ENCODE measurements at places on chromosomes 2 and 18. TPM values are rescaled to one million over a fixed set of nuclear protein-coding genes. Genes with fewer than 3 reads are reported as not detected.
A peak's percentile ranks its signal among the peaks of the same experiment; 100 is the strongest.

ST6GAL2 gene
- not detected for total RNA-seq

DNA sequence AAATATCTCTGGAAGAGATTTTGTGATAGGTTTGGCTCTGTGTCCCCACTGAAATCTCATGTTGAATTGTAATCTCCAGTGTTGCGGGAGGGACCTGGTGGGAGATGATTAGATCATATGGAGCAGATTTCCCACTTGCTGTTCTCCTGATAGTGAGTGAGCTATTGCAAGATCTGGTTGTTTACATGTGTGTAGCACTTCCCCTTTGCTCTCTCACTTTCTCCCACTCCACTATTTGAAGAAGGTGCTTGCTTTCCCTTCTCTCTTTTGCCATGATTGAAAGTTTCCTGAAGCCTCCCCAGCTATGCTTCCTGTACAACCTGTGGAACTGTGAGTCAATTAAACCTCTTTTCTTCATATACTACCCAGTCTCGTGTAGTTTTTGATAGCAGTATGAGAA lies 97.0 kb upstream of the FN1 start:
- H3K27ac ChIP-seq: no peak overlapping the region
- H3K4me3 ChIP-seq: no peak overlapping the region
- no peaks in the 10 kb centered on the region for H3K4me1 ChIP-seq
- DNase-seq: no peak
- H3K36me3 ChIP-seq: no peaks in the 10 kb centered on the region

DNA sequence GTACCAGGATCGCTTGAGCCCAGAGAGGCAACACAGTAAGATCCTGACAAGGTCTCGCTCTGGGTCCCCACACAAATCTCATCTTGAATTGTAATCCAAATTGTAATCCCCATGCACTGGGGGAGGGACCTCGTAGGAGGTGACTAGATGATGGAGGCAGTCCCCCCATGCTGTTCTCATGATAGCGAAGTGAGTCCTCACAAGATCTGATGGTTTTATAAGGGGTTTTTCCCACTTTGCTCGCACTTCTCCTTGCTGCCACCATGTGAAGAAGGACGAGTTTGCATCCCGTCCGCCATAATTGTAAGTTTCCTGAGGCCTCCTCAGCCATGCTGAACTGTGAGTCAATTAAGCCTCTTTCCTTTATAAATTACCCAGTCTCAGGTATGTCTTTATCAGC lies 46.0 kb upstream of the SERTAD2 start:
- no peaks in the 10 kb centered on the region for H3K27me3 ChIP-seq
- H3K4me3 ChIP-seq: no peak overlapping the region

DNA sequence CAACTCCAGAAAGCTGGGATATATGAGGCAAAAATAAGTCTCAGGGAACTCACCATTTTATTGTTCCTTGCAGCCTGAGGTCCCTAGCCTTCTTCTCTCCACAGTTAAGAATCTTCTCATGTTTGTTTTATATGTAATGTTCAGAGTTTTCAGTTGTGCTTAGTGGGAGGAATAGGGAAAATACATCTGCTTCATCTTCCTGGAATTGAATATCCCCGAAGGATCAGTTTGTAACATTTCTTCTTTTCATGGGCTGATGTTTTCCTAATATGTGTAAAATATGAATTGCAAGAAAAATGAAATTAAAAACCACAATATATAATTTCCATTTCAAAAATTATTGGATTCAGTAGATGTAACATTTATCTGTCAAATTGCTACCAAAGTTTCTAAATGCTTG lies 8.0 kb downstream of the GALNT1 start:
- H3K4me3 ChIP-seq: no peak overlapping the region
- peaks cover 20% of the 10 kb centered on the region for H3K36me3 ChIP-seq
- H3K27me3 ChIP-seq: no peaks in the 10 kb centered on the region
- DNase-seq: no peak
- no peak overlapping the region for H3K27ac ChIP-seq
- peaks cover 5% of the 10 kb centered on the region for H3K4me1 ChIP-seq

NGEF gene
- total RNA-seq: not detected

DNA sequence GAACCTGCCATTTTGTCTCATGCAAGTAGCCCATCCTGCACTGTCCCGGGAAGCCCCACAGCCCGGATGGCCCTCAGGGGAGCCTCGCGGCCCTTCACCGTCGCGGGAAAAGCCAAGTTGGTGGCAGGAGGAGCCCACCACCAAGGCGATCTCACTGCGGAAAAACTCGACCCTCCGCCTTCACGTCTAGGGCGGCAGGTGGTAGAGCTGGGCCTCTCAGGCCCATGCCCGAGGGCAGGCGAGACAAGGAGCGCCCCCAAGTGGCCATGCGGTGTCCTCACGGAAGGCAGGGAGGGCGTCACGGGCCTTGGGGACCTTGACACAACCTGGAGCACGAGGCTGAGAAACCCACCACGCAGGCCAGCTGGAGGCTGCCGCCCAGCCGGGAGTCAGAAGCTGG lies 34.8 kb upstream of the SKA1 start:
- DNase-seq: no peak
- peaks cover 1% of the 10 kb centered on the region for H3K27me3 ChIP-seq
- no peak overlapping the region for H3K27ac ChIP-seq
- no peak overlapping the region for H3K4me3 ChIP-seq
- H3K4me1 ChIP-seq: no peaks in the 10 kb centered on the region

ARHGEF33 gene
- total RNA-seq: 0.08 TPM

GRCh38 chr2:13669607-13670006 lies 952.9 kb downstream of the TRIB2 start:
- no peak overlapping the region for H3K27ac ChIP-seq
- no peak for DNase-seq
- H3K27me3 ChIP-seq: no peaks in the 10 kb centered on the region
- H3K36me3 ChIP-seq: no peaks in the 10 kb centered on the region
- H3K4me1 ChIP-seq: no peaks in the 10 kb centered on the region

UGT1A10 gene
- total RNA-seq: not detected

C2orf66 gene
- total RNA-seq: 0.13 TPM

DNA sequence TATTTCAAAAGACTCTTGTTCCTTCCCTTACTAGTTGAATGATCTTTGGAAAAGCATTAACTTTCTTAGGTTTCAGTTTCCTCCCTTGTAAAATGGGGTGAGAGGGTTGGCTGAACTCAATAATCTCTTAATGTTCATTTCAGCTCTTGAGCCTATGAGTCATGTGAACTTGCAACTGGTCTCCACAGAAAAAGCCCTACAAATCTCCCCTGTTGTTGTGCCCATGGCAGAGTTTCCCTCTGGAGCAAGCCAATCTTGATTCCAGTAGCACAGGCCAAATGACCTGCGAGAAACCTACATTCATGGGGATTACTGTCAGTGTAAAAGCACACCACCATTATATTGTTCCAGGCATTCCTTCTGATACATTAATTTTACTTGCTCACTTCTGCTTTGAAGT lies 388.9 kb downstream of the ALK start:
- H3K27ac ChIP-seq: no peak overlapping the region
- DNase-seq: no peak
- no peak overlapping the region for H3K4me3 ChIP-seq
- no peaks in the 10 kb centered on the region for H3K27me3 ChIP-seq

DNA sequence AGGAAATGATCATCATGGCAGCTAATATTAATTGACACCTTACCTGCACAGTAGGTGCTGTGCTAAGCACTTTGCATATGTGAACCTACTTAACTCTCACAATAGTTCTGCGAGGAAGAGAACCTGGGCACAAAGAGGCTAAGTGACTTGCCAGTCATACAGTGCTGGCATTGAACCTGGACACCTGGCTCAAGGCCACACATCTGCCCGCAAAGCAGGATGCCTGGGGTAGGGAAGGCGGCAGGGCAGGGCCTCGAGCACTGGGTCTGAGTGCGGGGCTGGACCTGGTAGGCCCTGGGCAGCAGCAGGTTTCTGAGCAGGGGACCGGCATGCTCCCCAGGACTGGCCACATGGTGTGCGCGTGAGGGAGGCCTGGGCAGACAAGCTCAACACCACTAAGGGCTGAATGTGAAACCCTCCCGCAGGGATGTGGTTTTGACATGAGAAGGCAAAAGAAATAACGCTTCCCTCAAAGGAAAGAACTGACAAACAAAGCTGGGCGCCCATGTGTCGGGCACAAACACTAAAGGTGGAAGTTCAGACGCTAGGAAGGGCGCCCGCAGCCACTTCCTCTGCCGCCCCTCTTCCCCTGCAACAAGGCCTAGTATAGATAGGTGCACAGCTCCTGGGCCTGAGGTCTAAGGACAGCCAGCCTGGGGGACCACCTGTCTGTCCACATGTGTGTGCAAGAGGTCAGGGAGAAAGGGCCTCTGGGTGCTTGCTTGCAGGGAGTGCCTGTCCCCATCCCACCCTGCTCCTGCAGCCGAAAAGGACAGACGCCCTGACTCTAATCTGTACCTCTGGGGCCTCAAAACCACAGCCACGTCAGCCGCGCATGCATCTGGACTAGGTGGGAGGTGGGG lies 92.5 kb downstream of the ZFP36L2 start:
- peak overlapping the region; percentile 100 for H3K27ac ChIP-seq
- H3K27me3 ChIP-seq: no peaks in the 10 kb centered on the region

- no peaks in the 10 kb centered on the region for H3K4me1 ChIP-seq
- no peaks in the 10 kb centered on the region for H3K27me3 ChIP-seq
- H3K27ac ChIP-seq: no peak overlapping the region
- H3K36me3 ChIP-seq: no peaks in the 10 kb centered on the region
- no peak overlapping the region for H3K4me3 ChIP-seq
Observed at GRCh38 chr2:11564816-11565567, 31.1 kb downstream of the GREB1 start.

DNA sequence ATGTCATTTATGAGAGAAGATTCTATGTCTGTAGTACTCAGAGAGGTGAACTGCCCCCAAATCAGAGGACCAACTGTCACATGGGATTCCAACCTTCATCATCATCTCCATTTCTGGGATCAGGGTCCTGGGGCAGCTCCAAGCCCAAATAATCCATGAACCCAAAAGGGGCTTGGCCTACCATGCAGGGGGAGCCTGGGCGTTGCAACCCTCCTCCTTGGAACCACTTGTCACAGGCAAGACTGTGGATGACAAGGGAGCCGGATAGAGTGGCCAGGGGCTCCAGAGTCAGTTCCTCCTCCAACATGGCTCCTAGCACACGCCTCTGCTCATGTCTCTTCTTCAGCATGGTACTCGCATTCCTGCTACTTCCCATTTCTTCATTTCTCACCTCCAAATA lies 7.9 kb downstream of the CTLA4 start:
- H3K27me3 ChIP-seq: no peaks in the 10 kb centered on the region
- no peak for DNase-seq
- H3K4me3 ChIP-seq: no peak overlapping the region
- peaks cover 66% of the 10 kb centered on the region for H3K4me1 ChIP-seq

EPHA4 gene
- total RNA-seq: 1.5 TPM

- H3K36me3 ChIP-seq: peaks cover 4% of the 10 kb centered on the region
- H3K27ac ChIP-seq: peak overlapping the region; percentile 5
- peak overlapping the region; percentile 50 for H3K4me3 ChIP-seq
- H3K27me3 ChIP-seq: peaks cover 46% of the 10 kb centered on the region
- H3K4me1 ChIP-seq: peaks cover 31% of the 10 kb centered on the region
Observed at GRCh38 chr2:37376421-37377186, 32.2 kb downstream of the QPCT start.

GRCh38 chr2:197261808-197262226 lies 48.8 kb downstream of the ANKRD44 start:
- H3K4me3 ChIP-seq: peak overlapping the region; percentile 30
- no peak for DNase-seq
- H3K27me3 ChIP-seq: no peaks in the 10 kb centered on the region
- peak overlapping the region; percentile 73 for H3K27ac ChIP-seq

DNA sequence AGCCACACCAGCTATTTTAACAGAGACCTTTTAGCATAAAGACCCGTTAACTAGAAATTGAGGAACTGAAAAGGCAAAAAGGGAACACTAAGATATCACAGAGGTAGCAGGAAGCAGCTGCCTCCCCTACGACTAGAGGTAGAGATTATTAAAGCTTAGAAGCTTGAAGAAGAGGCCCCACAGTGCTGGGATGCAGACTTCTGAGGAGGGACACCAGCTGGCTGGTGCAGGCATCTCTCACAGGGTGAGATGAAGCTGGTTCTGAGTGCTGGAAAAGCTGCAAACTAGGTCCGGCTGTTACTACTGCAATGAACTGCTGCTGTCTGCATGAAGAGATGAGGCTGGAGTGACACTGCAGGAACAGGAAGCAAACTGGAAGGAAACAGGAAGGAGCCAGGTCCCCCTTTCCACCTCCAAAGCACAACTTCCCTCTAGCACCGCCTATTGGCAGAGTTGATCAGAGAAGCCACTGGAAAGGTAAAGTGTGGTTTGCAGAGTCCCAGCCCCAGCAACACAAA lies 61.2 kb upstream of the MRPS9 start:
- H3K4me1 ChIP-seq: peaks cover 9% of the 10 kb centered on the region
- H3K27me3 ChIP-seq: no peaks in the 10 kb centered on the region
- no peaks in the 10 kb centered on the region for H3K36me3 ChIP-seq
- no peak overlapping the region for H3K4me3 ChIP-seq
- H3K27ac ChIP-seq: no peak overlapping the region
- peak; percentile 26 for DNase-seq

- no peaks in the 10 kb centered on the region for H3K36me3 ChIP-seq
- no peak overlapping the region for H3K27ac ChIP-seq
- no peak overlapping the region for H3K4me3 ChIP-seq
- no peak for DNase-seq
- H3K4me1 ChIP-seq: no peaks in the 10 kb centered on the region
Observed at GRCh38 chr2:108257757-108258331, 18.1 kb downstream of the SULT1C3 start.

- H3K36me3 ChIP-seq: peaks cover 73% of the 10 kb centered on the region
- H3K4me3 ChIP-seq: no peak overlapping the region
- H3K4me1 ChIP-seq: peaks cover 8% of the 10 kb centered on the region
- H3K27ac ChIP-seq: peak overlapping the region; percentile 50
Observed at GRCh38 chr18:13051950-13052349, 60.8 kb downstream of the CEP192 start.

PLA2R1 gene
- total RNA-seq: not detected

GRCh38 chr2:68282811-68283418 lies 30.6 kb upstream of the PPP3R1 start:
- H3K36me3 ChIP-seq: no peaks in the 10 kb centered on the region
- H3K27ac ChIP-seq: no peak overlapping the region
- no peak overlapping the region for H3K4me3 ChIP-seq
- peak; percentile 27 for DNase-seq

DNA sequence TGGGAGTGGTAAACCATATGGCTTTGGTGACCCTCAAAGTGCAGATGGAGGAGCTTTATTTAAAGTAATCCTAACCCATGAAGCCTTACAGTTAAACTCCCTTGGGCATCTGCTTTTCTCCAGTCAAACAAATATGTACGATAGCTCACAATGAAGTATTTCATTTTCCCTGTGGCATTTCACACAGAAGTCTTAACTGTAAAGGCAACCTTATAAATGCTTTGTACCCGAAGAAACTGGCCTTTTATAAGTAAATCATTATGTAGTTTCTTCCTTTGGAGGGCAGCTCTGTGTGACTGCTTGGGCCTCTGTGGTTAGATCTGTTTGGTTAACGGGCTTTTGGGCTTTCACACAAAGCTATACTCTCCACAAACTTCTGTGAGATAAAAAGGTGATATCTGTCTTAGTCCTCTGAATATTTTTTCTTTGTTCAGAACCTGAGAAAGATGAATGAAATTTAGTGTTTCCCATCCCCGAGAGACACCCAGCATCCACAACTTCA lies 46.6 kb downstream of the SCN1A start:
- H3K27me3 ChIP-seq: no peaks in the 10 kb centered on the region
- no peaks in the 10 kb centered on the region for H3K4me1 ChIP-seq

GRCh38 chr2:191150600-191151330 lies at the start of gene STAT4:
TSS of gene STAT4 (minus strand) at chr2:191150994. CDS start at chr2:191148203, 2,791 bp downstream.
- H3K36me3 ChIP-seq: peaks cover 41% of the 10 kb centered on the region
- peak; percentile 91 for DNase-seq
- no peaks in the 10 kb centered on the region for H3K27me3 ChIP-seq
- peak within 1 kb of the TSS; percentile 97 for H3K27ac ChIP-seq

- no peak for DNase-seq
- peaks cover 1% of the 10 kb centered on the region for H3K4me1 ChIP-seq
- no peaks in the 10 kb centered on the region for H3K36me3 ChIP-seq
- H3K27ac ChIP-seq: no peak overlapping the region
- no peak overlapping the region for H3K4me3 ChIP-seq
Observed at GRCh38 chr18:24727685-24728084, 267.2 kb downstream of the HRH4 start.

CNRIP1 gene
- total RNA-seq: not detected

TRIM54 gene
- total RNA-seq: 0.26 TPM
